ENCODE measurements at places on chromosomes 7 and 10.

GRCh38 chr7:123265853-123266252 is 66.1 kb upstream of the SLC13A1 start:
- DNase-seq = no peak

DNA sequence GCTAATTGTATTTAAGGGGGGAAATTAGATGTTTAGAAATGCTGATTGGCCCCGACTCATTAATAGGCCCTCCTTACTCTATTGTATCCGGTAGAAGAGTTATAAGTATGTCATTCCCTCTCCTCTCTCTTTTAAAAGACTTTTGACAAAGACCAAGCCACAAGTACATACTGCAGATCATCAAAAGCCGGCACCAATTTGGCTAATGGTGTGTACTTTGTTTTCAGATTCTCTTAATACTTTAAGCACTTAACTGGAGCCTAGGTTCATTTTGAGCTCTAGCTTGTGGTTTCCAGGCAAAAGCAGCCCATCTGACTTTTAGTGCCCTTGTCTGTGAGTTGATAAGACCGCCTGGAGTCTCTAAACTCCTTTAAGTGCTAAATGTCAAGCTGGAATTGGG is 210.0 kb upstream of the LYZL1 start:
- no peak for DNase-seq

- no peak for DNase-seq
Measured at GRCh38 chr7:219581-220150, 27.3 kb downstream of the FAM20C start.

GRCh38 chr7:157972914-157973313 is 614.7 kb downstream of the PTPRN2 start:
- DNase-seq = no peak

- DNase-seq = no peak
Measured at GRCh38 chr7:47514818-47515217, 67.1 kb downstream of the TNS3 start.

DNA sequence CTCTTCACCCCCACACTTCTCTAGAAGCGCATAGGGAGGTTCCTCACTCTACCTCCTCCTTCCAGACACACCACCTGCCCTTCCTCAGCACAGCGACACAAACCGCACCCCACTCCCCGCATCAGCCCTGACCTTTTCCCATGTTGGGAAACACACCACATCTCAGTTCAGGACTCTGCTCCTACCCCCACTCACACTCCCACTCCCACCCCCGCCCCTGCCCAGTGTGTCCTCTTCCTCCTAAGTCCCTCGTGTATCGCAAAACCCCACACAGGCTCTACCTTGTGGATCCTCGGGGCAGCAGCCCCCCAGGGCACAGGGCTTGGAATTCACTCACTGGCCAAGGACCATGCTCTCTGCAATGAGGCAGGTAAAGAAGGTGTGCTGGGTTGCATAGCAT is 4.2 kb upstream of the AOC1 start:
- no peak for DNase-seq

DNA sequence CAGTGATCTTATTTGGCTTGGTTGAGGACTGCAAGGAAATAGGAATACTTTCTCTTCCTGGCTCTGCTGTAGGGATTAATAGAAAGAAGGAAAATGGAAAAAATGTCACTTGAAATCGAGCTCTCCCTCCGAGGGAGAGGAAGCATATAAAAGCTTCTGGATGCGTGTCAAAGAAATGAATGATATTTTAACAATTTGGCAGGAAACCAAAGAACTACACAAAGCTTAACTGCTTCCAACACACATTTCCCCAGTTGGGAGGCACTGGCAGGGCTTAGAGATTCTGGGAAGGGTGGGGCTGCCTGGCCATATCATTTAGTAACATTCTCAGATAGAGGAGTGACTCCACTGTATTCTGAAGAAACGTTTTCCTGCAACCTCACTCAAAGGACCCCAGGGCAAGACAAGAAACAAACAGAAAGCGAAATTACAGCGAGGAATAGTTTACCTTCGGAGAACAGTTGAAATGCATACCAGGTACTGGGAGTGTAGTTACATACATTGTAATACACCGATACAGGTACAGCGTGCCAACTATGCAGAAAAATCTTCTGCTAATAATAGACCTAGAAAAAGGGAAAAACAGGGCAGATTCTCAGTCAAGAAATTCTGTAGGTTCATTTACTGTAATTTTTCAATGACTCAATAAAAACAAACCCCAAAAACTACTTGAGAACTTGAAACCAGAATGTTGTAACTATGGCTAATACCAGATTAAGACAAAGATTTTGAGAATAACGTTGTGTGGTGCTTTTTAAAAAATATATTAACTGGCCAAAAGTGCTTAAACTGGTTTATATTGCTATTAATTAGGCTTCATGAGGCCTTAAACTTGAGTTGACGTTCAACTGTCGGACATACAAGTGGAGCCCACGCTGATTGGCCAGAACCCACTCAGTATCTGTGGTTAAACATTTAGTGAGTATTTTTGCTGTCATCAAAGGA is 75.7 kb upstream of the ASAH2 start:
- DNase-seq = no peak

DNA sequence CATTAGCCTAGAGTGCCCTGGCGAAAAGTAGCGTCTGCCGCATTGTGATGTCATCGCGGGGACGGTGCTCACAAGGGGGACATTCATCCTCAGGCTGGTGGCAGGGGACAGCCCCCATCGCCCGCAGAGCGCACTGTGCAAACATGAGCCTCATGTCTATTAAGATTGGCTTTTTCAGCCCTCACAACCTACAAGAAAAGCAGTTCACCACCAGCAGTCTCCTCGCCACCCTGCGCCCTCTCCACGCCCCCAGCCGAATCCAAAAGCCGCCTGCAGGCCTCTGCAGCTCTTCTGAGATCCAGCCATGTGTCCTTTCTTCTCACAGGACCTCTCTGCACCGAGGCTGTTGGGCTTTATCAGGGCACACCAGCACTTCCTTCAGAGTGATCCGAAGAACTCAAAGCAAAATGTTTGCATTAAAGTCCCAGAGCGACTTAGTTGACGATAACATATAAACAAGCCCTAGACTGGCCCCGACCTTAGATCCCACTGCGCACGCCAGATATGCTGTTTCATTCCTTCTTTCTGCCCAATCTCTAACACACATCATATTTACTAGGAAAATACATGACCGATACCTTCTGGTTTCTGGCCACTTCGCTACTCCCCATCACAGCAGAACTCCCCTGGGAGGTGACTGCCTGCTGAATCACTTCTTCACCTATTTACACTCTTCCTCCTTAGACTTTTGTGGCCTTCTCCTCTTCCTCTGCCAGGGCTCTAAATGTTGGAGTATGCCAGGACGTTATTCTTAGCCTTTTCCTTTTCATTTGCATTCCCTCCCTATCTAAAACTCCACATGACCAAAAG is 206.0 kb upstream of the SH2B2 start:
- no peak for DNase-seq

- no peak for DNase-seq
Measured at GRCh38 chr10:113037218-113037617, 87.2 kb downstream of the TCF7L2 start.

- no peak for DNase-seq
Measured at GRCh38 chr7:43933902-43934560, 7.8 kb downstream of the UBE2D4 start.

DNA sequence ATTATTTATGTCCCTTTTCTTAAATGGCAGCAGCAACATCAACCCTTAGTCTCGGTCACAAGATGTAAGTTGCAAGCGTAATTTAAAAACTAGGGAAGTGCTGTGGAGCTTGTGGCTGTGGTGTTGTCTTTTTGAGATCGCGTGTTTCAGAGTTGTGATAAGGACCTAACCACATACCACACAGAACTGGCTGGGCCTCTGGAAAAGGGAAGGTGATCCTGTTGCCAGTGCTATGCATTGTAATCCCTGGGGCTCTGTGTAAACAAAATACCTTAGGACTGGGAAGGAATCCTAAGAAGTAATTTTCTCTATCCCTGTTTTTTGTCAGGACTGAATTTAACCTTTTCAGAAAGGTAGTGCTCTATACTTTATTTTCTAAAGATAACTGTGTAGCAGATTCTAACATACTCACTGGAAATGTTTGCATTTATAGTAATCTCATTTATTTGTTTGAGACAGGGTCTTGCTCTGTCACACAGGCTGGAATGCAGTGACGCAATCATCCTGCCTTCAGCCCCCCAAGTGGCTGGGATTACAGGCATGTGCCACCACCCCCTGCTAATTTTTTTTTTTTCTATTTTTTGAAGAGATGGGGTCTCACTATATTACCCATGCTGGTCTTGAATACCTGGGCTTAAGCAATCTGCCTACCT is 60.4 kb downstream of the INPP5F start:
- DNase-seq = no peak

DNA sequence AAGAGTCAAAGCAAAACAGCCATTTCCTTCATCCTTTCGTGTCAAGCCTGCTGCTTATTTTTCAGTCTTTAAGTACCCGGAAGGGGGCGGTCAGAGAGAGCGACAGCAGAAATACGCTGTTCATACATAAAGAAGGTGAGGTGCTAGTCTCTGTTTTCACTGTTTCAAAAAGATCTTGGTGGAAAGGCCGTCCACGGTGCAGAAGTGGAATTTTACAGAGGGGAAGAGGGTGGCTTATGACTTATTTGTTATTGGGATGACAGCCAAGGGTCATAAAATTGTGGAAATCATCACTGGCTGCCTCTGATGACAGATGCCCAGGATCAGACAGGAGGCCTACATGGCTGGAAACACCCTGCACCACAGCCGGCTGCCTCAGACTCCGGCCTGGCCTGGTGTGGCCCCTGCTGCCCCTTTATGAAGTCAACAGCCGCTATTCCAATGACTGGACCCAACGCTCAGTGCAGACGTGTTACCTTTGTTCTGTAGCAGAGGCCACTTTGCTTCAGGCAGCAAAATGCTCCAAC is 57.0 kb downstream of the HIPK2 start:
- no peak for DNase-seq

GRCh38 chr7:100394077-100394476 is 20.8 kb downstream of the PILRA start:
- no peak for DNase-seq

- no peak for DNase-seq
Measured at GRCh38 chr10:110409926-110410325, 87.8 kb upstream of the DUSP5 start.

DNA sequence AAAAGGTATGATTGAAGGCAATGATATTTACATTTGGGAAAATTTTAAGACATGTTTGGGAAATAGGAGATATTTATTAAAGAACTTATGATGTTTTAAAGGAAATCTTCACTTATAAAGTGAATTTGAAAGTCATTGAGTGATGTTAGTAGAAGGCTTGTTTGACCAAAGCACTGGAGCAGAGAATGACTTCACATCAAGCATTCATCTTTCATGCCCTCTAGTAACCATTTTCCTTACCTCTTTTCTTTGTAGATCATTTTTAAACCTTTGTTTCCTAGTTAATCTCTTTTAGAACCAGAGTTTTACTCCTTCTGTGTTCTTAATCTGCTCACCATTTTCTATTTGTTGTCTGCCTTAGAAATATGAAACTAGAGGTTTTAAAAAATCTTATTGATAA is 111.3 kb upstream of the FOXP2 start:
- DNase-seq = no peak

DNA sequence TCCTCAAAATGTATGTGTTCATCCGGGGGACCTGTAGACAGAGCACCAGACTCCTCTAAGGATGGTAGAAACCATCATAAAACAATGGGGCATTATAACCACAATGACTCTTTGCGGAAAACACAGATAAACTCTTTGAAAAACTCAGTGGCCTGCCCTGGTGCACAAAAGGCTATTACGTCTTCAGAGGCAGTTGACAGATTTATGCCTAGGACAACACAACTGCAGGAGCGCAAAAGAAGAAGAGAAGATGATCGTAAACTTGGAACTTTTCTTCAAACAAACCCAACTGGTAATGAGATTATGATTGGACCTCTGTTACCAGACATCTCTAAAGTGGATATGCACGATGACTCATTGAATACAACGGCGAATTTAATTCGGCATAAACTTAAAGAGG is 6.0 kb downstream of the RBM48 start:
- DNase-seq = no peak

GRCh38 chr7:132554446-132554845 is 21.8 kb downstream of the PLXNA4 start:
- no peak for DNase-seq

DNA sequence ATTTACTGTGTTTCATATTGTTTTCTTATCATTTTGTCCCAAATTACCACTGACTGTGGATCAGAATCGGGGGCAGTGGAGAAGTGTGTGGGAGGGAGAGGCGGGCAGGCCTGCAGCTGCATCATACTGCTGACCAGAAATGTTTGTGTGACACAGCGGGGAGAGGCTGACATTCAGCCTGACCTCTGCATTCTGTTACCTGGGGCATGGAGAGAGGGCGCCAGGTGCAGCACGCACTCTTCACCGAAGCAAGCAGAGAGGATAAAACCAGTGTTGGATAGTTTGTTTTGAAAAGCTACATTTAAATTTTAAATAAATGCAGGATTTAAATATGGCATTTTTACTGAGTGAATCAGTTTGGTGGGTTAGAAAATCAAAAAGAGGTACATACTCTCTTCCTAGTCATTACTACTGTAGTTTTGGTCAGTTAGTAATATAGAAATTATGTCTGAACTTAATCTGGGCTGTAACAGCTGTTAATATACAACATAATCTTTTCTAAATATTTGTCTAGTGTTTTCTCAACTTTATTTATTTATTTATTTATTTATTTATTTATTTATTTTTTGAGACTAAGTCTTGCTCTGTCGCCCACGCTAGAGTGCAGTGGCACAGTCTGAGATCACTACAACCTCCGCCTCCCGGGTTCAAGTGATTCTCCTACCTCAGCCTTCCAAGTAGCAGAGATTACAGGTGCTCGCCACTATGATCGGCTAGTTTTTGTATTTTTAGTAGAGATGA is 8.8 kb upstream of the STMP1 start:
- no peak for DNase-seq
